ENCODE measurements at places on chromosomes 7 and 10.

- DNase-seq: no peak
Measured at GRCh38 chr7:141713890-141714289, 5.7 kb downstream of the WEE2 start.

DNA sequence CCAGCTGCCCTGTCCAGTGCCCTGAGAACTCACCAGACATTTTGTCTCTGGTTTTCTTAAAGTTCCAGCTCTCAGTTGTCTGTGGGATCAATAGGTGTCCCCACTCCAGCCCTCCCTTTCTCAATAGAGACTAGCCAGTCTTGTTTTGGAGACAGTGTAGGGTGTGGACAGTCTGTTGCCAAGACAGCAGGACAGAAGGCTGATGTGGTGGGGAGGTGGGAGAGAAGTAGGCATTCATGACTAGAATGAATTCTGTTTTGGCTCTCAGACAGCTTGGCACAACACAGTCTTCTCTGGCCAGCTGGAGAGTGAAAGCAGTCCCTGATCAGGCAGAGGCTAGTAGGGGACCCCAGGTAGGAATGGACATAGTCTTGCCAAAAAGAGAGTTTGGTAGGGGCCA, 467.0 kb upstream of the PODXL start:
- no peak for DNase-seq

DNA sequence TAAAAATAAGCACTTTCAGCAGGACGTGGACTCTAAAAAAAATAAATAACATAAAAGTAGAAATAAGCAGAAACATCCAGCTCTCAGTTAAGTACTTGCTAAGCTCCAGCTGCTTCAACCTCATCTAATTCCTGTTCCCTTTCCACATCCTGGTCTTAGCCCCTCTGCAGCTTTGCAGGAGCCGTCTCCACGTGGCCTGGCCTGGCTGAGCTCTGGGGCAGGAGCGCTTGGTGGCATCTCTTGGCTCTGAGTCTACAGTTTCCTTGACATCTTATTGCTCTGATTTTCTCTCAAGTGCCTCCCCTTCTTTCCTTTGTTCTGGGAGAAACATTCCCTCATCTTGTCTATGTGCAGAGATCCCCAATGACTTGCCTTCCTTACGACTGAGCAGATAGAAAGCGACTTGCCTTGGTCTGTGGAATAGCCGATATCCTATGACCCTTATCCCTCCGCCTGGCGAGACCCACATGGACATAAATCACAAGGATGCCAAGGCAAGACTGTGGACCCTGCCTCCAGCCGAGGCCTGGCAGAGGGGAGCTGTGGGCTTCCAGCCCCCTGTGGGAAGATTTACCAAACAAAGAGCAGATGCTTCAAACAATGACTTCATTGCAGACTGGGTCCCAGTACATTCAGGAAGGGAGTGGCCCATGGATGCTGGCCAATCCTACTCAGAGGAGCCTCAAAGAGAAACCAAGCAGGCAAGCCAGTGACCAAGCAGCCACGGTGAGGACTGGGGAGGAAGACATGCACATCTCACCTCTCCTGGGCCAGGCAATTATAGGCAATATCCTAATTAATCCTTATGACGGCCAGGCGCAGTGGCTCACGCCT, 61.9 kb downstream of the SPOCK2 start:
- DNase-seq: peak; percentile 64

DNA sequence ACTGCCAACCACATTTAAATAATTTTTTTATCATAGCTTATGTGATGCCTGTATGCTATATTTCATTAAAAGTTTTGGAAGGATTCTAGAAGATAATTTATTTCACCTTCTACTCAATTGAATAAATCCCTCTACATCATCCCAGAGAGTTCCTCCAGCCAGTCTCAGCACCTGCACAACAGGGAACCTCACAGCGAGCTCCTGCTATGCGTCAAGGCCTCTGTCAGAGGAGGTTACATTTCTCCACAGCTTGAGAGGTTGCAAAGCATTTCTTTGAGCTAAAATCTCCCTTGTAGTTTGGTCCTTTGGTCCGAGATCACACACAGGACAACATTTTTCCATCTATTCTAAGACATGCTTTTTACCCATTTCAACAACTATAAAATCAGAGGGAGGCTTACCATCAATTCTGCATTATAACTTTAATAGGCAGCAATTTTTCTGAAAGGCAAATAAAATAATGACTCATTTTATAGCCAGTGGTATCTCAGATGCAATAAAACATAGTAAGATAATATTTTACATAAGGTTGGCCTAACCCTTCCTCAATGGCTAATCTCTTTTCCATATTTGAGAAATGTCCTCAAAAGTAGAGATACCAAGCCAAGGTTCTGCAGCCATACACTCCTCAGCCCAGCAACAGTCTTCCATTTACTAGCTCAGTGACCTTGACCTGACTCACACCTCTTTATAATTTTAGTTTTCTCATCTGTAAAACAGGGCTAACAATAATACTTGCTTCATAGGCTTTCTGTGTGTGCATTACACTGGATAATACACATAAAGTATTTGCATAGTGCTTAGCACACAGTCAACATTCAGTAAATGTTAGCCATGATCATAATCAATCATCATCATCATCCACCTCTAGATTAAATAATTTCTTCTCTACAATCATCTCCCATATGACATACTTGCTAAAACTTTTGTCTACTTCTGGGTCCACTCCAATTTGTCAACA, 68.8 kb downstream of the DOCK4 start:
- no peak for DNase-seq
